Activated naive CD8-positive, alpha-beta T cell treated with anti-CD3 and anti-CD28 coated beads, Interleukin-2, amount 10 ng/mL, durations not matched to agents 7 days and 5 days (primary cell): ENCODE measurements at places on chromosomes 4 and X.

GRCh38 chr4:120055162-120055561 lies 11.5 kb downstream of the MAD2L1 start:
- DNase-seq: no peak

- no peak for DNase-seq
These were observed 1.4 kb upstream of the ADGRL3 start for GRCh38 chr4:61198686-61199085.

DNA sequence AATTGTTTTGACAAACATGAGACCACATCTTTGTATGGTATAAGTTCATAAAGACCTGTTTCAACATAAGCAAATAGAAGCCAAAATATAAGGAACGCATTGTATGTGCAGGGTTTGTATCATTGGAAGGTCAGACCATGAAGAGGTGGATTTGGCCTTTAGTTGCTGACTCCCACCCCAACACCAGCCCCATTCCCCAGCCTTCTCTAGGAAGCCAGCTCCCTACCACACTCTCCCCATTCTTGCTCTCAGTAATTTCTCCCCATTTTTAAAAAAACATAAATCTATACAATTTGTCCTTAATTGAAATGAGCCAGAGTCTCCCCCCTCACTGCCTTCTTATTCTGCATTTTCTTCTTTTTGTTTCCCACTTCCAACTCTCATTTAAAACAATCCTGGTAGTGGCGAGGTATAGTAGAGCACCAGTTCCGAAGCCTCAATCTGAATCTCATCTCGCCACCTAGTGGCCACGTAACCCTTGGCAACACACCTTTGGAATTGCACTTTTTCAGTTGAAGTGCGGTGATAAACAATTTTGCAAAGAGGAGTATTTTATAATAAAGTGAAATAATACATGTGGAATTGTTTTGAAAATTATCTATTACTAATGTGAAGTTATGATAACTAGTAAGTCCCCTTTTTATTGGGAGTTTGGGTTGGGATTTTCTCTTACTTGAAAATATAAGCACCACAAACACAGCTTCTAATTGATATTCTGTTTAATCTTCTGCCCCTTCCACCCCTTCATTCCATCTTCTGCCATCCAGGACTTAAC lies 126.6 kb downstream of the ASB9 start:
- DNase-seq: peak; percentile 40

- DNase-seq: no peak
These were observed 1.3 kb downstream of the TAB3 start for GRCh38 chrX:30887721-30888120.

DNA sequence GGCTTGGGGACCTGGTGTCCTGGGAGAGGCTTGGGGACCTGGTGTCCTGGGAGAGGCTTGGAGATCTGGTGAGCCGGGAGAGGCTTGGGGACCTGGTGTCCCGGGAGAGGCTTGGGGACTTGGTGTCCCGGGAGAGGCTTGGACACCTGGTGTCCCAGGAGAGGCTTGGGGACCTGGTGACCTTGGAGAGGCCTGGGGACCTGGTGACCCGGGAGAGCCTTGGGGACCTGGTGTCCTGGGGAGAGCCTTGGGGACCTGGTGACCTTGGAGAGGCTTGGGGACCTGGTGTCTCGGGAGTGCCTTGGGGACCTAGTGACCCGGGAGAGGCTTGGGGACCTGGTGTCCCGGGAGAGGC lies 12.6 kb downstream of the SHOX start:
- DNase-seq: no peak

GRCh38 chrX:131405497-131405896 lies 116.4 kb upstream of the IGSF1 start:
- no peak for DNase-seq

- DNase-seq: no peak
These were observed 77.3 kb downstream of the SMIM20 start for GRCh38 chr4:25991340-25991739.

DNA sequence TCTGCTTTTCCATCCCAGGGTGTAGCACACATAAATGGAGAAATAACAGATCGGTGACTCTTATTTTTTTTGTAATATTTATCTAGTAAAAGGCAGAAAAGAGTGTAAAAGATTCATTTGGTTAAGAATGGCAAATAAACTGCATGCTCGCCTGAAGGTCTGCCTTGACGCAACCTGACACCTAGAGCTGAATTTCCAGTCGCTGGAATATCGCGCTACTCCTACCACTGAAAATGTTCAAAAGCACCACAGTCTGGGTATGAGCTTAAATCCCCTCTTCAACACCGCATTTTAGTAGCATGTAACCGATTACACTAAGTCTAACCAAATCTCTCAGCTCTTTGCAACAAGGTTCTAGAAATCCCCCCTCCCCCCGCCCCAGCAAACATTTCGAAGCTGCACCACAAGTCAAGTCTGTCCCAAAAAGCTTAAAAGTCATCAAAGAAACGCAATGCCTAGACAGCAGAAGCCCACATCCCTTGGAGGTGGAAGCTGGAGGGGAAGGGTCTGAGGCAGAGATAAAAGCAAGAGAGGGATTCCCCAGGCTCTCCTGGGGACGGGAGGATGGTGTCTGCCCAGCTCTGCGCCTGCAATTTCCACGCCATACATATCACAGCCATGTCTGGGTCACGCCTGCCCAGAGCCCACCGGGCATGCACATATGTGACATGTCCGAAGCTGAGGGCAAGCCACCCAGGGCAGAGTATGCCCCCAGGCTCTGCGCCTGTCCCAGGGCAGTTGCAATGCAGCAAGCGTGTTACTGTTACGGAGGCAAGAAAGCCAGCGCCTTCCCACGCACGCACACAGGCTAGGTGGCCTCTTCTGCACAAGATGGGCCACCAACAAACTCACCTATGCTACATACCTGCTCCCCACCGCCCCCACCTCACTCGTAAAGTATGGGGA lies 1.4 kb downstream of the FGF13 start:
- DNase-seq: no peak

DNA sequence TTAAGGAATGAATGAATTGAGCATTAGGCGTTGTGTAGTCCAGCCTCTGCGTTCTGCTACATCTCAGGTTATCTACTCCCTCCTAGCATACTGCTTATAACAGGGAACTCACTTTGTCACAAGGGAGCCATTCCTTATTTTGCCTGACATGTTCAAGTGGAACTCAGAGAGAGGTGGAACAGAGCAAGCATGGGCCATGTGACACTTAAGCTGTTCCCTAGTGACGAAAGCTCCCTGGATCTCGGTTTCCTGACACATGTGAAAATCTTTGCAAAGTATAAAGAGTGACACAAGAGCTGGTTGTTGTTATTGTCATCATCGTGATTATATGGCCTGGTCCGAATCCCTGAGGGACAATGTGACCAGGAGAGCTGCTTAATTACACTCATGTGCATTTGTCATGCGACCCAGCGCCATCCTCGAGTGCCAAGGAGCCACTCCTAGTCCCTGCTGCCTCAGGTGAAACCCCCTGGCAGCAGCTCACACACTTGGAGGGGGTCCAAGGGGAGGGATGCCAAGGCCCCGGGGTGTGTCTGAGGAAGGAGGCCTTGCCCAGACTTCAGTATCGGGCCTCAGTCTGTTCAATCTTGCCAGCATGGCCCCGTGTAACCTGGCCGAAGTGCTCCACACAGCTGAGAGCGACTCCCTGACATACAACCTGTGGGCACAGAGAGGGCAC lies 98.5 kb upstream of the MAP3K15 start:
- DNase-seq: no peak

- no peak for DNase-seq
These were observed 419.8 kb downstream of the GALNTL6 start for GRCh38 chr4:172232966-172233365.

GRCh38 chr4:145828802-145829485 lies 109.7 kb downstream of the ZNF827 start:
- no peak for DNase-seq

- no peak for DNase-seq
These were observed 24.3 kb downstream of the SERPINA7 start for GRCh38 chrX:106014119-106014775.

GRCh38 chr4:54098375-54098774 lies 1.6 kb upstream of the GSX2 start:
- no peak for DNase-seq

GRCh38 chr4:2944586-2945526 lies 18.4 kb downstream of the NOP14 start:
- peak; percentile 22 for DNase-seq

DNA sequence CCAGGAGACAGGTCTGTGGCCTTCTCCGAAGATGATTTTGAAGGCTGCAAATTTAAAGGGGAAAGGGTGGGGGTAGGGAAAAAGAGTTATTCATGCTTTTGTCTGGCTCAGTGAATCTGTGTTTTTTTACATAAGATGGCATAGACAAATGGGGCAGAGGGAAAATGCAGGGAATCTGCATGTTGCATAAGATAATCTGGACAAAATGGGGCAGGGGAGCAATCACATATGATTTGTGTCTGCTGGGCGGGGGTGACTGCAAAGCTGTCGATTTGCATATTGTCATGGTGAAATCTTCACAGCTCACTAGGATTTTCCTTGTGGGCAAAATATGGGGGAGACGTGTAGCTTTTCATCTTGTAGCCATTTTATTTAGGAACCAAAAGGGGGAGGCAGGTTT lies 29.4 kb upstream of the GYG2 start:
- DNase-seq: no peak

DNA sequence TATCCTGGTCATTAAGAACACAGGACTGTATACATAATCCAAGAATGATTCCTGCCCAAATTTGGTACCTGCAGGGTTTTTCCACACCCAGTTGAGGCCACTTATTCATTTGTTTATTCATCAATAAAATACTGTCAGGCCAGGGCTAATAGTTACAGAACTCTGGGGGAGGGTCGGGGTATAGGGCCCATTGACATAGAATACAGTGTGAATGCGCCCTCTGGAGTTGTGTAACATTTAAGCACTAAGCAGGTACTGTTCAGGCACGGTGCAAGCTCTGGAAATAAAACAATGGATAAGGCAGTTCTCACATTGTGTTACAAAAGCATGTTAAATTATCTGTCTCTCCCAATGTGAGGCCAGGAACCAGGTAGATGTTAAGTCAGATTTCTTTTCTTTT lies 30.8 kb upstream of the LRBA start:
- DNase-seq: no peak

DNA sequence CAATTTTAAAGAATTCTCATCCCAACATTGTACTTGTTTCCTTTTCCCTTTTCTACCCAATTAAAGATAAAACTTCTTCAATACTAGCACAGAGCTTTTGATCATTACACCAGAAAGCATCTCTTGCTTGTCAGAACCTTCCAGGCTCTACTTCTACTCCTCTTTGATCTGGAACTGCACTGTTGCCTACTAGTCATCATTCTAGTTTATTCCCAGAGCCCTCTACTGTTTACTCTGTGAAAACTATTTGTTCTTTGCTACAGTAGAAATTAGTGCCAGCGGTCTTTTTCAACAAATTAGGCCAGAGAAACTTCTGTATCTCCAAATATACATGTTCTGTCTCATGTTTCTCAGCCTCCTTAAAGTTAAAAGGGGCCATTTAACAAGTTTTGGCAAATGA lies 46.8 kb upstream of the TMPRSS11F start:
- no peak for DNase-seq

DNA sequence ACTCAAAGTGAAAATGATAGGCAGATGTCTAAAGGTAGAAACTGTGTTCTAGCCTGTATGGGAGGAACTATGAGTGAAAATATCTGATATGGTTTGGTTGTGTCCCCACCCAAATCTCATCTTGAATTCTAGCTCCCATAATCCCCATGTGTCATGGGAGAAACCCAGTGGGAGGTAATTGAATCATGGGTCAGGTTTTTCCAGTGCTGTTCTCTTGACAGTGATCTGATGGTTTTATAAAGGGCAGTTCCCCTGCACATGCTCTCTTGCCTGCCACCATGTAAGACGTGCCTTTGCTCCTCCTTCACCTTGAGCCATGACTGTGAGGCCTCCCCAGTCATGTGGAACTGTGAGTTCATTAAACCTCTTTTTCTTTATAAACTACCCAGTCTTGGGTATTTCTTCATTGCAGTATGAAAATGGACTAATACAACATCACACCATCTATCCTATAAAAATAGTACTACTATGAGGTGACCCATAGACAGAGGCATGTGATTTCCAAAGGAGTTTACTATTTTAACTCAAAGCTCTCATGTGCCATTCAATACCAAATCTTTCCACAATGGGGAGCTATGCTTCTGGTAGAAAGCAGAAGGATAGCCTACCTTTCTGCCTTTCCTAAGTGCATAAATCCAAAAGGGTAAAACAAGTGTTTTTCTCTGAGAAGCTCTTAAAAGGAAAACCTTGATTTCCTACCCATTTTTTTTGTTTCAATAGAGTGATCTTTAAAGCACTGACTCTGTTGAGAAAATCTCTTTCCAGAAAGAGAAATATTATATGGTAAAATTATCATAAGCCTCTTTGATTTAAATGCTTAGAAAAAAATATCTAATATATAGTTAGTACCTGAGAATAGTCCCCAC lies 38.8 kb downstream of the SEC31A start:
- no peak for DNase-seq

- DNase-seq: no peak
These were observed 2.3 kb downstream of the MAML3 start for GRCh38 chr4:140151699-140152012.

- DNase-seq: no peak
These were observed 459.7 kb upstream of the TRAM1L1 start for GRCh38 chr4:117545039-117545438.

DNA sequence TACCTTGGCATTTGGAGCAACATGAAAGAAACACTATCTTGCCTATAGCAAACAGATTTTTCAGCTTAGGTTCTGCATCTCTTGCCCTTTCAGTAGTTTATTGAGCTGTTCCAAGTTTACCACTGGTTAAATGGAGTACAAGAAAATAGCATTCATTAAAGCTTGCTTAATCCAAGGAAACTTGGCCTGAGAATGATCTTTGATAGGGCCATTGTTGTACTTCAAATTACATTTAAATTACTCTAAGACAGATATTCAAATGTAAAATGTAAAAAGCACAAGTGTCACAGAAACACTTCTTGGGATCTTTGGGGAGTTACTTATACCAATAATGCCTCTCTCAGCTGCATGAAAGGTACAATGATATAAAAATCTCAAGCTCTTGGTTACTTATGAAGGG lies 609.0 kb upstream of the HTR2C start:
- no peak for DNase-seq

DNA sequence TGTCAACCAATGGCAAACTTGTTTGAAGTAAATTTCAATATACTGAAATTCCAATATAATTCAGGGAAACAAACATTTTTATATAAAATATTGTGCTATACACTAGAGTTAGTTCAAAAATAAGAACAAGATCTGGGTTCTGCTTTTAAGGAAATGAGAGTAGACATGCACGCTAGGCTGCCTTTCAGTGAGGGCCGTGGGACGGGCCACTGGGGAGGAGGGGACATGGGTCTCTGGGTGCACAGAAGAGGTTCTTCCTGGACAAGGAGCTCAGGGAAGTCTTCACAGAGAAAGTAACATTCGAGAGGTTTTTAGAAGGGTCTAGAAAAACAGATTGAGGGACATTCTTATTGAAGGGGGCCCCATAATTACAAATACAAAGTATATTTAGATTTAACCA lies 64.4 kb downstream of the SHROOM3 start:
- no peak for DNase-seq

DNA sequence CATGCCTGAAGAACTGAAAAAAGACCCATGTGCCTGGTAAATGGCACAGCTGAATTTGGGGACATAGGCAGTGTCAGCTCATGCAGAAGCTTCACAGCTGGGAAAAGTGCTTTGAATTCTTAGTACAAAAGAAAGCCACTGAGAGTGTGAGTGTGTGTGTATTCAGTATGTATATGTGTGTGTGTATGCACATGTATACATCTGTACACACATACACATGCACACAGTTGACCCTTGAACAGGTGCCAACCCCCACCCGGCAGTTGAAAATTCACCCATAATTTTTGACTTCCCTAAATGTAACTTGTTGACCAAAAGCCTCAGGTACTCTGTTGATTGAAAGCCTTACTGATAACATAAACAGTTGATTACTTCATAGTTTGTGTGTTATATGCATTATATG lies 49.5 kb upstream of the ENPP6 start:
- no peak for DNase-seq
